Activated CD4-positive, alpha-beta T cell treated with anti-CD3 and anti-CD28 coated beads, Interleukin-2, amount 50 U/mL, for 4 hours (primary cell): ENCODE measurements at places on chromosomes 2 and 18.
A peak's percentile ranks its signal among the peaks of the same experiment; 100 is the strongest.

- DNase-seq = no peak
Observed at GRCh38 chr2:160510617-160511016, 17.0 kb upstream of the RBMS1 start.

DNA sequence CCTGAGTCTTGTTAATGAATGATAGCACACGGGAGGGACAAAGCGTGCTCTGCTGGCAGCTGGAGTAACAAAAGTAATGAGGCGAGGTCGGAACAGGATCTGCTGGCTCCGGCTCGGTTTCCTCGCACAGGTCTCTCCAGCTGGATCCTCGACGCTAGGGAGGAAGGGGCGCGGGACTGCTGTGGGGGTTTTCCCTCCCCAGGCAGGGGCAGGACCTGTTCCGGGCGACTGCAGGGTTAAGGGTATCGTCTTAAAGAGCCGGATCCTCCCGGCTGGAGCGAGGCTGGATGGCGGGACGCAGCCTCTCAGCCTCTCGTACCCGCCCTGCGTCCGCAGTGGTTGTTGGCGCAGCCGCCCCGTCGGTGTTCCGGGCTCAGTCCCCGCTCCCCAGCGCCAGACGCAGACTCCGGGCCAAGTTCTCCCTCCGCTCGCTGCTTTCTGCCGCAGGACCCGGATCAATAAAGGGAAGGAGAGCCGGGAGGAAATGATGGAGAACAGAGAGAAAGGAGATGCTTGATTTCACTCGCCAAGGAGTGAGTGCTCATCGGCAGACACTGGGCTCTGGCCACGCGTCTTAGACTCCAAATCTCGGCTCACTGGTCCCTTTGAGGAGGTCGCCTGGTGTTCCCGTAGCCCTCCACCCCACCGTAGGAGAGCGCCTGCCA, 1.1 kb upstream of the LIPG start:
- DNase-seq = no peak

DNA sequence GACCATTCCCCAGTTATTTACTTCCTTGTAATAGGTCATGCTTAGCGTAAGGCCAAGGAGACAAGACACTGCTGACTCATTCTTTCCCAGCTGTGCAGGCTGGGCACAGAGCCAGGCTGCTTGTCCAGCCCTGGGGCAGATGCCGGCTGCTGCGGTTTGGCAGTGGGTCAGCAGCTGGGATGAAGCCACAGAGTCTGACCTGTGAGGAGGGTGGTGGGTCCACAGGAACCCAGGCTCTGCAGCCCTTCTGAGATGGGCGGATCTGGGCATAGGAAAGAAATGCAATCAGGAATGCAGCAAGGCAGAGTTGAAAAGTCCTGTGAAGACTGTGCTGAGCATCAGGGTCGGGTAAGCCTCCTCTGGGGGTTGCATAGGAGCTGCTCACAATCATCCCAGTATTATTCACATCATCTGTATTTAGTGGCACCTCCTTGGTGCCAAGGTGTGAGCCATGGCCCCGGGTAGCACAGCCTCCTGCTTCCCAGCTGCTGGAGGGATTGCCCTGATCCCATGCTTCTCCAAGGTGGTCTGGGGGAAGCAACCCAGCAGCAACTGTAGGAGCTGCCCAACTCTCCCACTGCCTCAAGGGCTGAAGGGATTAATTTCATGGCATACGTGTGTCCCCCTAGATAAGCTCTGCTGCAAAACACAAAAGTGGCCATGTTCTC, 139.0 kb downstream of the DDX1 start:
- no peak for DNase-seq

DNA sequence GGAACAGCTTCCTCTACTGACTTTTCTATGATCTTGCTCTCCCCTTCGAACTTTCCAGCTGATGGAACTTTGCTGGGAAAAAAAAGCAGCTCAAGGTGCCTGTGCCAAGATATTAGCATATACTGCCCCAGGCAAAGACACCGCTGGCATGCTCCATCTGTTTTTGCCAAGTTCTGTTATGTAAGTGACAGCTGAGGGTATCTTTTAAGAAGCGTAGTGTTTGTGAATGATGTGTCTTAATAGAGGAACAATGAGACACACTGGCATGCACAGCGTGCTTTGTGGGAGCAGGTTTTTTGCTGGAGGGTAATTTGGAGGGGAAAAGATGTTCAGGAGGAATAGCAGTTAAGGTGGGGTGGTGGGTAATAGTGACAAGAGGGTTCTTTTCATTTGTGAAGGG, 47.8 kb downstream of the SLC4A3 start:
- no peak for DNase-seq

DNA sequence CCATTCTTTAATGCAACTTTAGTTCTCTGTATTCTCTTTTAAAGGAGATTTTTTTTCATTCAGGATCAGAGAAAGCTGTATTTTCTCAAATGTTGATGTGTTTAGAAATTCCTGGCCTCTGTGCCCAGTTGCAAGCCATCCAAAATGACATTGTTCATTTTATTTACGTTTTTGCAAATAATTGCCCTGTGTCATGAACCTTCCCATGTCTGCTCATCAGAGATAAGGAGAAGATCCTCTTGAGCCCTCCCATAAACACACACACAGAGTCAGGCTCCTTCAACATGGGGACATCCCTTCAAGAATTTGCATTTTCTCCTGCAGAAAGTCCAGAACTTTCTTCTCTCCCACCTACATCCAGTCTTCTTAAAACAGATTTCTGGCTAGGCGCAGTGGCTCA, 258.8 kb downstream of the GBX2 start:
- no peak for DNase-seq

DNA sequence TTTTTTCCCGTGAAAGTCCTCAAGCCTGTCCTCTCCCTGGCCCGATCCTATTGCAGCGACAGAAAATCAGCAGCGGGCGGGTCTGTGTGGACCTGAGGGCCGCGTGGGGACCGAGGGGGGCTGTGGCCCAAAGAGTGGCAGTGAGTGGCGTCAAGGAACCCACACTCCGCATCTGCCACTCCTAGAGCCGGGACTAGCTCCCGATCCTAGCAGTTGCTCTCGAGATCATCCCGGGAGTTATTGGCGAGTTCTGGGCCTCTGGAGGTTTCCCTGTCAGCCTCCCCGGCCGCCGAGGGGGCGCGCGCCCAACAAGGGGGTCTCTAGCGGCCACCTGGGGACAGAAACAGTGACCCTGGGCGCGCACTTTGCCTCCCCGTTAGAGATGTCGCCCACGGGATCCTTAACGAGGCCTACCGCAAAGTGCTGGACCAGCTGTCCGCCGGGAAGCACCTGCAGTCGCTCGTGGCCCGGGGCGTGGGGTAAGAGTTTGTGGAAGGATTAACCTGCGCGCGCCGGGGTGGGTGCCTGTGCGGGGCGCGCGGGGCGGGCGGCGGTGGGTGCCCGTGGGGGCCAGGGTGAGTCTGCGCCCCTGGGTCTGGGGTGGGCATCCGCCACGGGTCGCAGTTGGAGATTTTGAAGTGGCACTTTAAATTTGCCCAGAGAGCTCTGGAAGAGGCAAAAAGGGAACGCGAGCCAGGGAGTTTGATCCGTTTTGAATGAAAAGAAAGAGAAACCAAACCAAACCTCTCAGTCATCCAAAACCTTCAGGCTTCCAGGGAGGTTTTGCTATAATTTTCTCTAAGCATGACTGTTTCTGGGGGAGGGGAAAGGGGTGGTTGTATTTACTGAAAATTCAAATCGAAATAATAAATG, 3.5 kb downstream of the ADCYAP1 start:
- no peak for DNase-seq

GRCh38 chr2:19579461-19579860, 221.0 kb upstream of the OSR1 start:
- no peak for DNase-seq

DNA sequence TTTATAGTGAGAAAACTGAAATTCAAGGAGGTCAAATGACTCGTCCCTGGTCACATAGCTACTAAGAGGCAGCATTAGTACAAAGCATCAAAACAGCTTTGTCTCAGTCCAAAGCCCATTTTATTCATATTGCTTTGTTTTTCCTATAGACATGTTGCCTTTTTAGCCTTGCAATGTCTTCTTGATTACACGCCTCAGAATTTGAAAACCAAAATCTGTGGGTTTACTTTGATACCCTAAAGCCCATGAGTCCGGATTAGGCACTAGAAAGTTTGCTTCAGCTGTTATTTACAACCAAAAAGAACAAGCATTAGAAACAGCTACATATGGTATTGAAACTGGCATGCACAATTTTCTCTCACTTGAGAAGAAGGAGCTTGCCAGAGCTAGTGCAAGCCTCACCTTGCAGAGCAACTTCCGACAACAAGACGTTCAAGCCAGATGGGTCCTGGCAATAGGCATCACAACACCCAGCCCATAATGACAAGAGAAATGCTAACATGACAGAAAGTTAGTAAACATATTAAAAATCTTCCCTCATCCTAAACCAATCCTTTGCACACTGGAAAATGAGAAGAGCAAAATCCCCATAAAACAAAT, 276.8 kb downstream of the RIT2 start:
- no peak for DNase-seq

- no peak for DNase-seq
Observed at GRCh38 chr2:240648650-240649275, 23.5 kb downstream of the GPR35 start.

GRCh38 chr2:72326759-72327158, 179.1 kb upstream of the CYP26B1 start:
- DNase-seq = no peak

DNA sequence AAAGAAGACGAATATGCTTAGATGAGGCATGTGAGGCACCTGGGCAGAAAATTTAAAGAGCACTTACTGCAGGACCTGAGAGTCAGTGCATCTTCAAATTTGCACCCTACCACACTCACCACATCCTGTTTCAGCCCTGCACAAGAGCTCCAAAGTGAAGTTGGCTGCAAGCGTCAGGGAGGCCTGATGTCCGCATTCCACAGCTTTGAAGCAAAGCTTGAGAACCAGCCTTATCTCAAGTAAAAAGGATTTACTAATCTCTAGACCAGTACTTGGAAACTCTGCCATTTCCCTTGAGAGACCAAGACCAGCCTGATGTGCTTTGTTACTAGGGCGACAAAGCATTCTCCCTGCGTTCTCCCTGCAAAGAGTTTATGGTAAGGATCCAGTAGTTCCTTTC, 3.4 kb upstream of the ASNSD1 start:
- DNase-seq = no peak

GRCh38 chr18:76721207-76721996, 101.0 kb upstream of the ZNF236 start:
- peak; percentile 25 for DNase-seq

DNA sequence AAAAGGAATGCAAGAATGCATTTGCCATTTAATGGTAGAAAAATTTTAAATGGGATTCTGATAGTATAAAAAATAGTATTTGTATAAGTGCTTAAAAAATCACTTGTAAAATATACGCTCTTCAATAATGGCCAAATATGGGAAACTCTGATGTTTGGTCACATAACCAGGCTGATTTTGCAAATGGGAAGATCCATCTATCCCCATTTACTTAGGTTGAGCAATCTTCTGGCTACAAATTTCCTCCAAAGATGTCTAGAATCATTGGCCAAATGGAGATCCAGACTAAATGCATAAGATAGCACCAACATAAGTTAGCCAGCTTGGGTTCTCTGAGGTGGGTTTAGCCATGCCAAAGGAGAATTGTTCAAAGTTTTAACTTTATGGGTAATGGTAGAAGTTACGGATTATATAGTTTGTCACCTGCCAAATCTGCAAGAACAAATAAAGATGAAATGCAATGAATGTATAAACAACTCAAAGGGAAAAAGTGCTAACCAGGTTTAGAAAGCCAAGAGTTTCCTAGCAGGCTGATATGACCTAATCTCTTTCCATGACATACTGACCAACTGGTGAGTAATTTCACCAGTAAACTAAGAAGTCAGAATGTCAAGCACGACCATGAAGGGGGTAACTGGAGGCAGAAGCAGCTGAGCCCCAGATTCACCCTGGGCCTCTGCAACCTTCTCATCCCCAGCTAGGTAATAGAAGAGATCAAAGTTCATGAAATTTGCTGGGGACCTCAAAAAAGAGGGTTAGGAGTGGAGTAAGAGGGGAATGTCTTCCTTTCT, 10.0 kb downstream of the RHOB start:
- DNase-seq = no peak

GRCh38 chr2:177808984-177809809, 263.4 kb downstream of the PDE11A start:
- DNase-seq = no peak

DNA sequence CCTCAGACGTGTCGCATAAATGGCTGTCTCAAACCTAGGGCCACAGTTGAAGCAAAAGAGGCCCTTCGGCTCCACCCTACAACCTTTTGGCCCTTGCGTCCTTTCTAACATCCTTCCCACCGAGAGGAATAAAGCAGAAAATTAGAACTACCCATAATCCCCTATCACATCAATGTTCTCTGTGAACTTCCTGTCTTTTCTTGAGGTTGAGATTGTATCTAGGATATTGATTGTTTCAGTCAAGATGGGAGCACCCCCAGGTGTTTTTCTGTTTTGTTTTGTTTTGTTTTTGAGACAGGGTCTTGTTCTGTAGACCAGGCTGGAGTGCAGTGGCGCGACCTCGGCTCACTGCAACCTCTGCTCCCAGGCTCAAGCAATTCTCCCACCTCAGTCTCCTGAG, 23.6 kb downstream of the INPP5D start:
- DNase-seq = no peak

DNA sequence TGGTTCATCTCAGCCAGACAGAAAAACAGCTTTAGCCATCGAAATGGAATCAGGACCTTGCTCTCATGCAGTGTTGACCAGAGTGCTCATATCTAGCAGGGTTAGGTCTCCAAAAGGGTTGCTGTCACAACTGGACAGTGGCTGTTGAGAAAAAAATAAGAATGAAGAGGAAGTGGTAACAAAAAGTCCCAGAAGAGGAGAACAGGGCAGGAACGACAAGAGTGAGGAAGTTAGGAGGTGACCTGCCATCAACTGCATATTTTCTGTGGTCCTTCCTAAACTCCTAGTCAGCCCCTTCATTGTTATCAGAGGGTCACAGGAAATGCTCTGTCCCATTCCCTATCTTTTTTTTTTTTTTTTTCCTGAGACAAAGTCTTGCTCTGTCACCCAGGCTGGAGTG, 188.1 kb upstream of the LINC00305 start:
- DNase-seq = no peak

DNA sequence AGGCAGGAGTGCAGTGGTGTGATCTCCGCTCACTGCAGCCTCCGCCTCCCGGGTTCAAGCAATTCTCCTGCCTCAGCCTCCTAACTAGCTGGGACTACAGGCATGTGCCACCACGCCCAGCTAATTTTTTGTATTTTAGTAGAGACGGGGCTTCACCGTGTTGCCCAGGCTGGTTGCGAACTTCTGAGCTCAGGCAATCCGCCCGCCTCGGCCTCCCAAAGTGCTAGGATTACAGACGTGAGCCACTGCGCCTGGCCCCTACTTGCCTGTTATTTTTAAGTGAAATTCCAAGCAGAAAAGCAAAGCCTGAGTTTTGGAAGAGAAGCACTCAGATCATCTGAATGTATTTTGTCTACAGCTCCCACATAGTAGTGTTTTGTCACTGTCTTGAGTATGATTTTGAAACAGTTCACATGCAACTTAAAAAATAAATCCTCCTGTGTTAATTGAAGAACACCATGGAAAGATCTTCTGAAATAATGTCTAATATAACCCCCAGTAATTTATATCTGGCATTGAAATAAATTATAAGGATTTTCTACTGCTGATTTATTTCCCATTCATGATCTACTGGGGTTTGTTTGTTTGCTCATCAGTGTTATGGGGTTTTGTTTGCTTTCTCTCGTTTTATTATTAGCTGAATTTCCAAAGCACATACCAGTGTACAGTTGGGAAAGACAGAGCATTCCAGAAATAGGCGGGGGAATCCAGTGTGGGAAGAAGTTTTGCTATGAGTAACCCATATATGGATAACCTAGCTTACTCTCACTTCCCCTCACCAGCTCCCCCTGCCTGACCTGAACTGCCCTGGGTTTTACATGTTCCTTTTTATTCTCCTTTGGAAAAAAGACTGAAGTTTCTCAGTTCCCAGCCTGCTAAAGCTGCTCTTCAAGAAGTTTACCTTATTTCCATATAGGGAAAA, 80.1 kb upstream of the MAP3K20 start:
- DNase-seq = no peak
